ENCODE measurements at places on chromosomes 4 and X. TPM values are rescaled to one million over a fixed set of nuclear protein-coding genes. Genes with fewer than 3 reads are reported as not detected.

TBX22 gene
- total RNA-seq, result not detected

HTN3 gene
- total RNA-seq, result not detected

CFAP47 gene
- total RNA-seq, result under 0.01 TPM

DNAAF6 gene
- total RNA-seq, result not detected

WAS gene
- total RNA-seq, result 0.26 TPM
